ENCODE measurements at places on chromosomes 4 and X.

DNA sequence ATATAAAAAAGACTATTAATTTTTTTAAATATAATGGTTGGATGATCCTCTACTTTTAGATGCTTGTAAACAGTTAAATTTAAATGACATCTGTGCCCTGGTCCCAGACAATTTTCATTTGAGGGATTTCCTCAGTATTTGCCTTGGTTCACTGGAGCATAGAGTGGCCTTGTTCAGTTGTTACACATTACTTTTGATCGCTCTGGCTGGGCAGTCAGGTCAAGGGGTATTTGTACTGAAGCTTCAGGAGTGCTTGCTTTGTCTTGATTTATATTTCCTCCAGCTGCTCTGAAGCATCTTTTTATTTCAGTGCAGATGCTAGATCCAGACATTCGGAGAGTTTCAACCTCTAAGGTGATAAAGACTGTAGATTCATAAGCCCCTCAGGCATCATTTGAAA, 50.0 kb downstream of the COMMD8 start:
- DNase-seq: no peak

DNA sequence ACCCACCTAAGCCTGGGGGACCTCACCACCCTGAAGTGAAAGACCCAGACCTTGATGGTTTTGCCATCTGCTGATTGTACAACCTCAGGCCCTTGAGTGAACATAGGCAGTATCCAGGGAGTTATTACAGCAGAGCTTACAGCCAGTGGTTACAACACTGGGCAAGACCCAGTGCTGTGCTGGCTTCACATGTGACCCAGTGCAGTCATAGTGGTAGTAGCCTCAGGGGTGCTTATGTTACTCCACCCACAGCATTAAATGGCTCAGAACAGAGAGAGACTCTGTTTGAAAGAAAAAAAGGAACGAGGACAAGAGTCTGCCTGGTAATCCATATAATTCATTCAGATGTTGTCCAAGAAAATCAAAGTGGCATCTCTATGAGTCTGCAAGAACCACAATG, 45.2 kb upstream of the DACH2 start:
- DNase-seq: no peak

DNA sequence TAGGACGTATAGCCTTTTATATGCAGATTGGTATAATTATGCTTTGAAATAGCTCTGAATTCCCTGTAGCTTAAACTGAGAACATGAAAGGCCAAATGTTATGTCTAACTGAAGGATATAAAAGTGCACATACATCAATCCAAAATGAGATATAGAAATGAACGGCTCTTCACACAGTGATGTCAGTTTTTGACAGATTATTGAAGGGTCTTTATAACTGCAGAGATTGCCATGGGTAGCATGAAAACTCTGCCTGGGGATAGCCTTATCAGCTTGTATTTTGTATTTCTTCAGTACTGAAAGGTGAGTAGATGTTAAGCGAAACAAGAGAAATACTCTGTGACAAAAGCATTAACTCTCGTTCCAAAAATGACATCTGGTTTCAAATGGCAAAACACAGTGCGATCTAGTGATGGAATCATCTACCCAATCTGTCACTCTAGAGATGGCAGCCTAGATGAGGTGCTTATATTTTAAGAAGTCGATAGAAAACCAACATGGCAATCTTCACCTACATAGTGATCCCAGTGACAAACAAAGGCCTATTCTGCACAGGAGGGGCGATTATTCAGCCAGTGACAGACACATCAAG, 59.7 kb downstream of the PCDH10 start:
- DNase-seq: no peak

DNA sequence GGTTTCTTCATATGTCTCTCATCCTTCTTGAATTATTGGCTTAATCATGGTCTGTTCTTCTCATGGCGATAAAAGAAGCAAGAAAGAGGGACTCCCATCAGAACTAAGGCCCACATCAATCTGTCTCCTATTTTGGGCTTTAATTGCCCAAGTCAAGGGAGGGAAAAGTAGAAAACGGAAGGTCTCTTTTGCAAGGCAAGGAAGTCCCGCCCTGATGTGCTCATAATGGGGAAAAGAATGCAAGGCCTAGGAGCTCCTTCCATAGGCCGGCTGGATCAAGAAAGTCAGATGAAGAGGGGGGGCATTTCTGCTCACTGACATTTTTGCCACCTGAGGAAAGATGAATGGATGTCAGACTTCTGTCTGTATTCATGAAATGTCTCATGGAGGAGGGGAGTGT, 127.7 kb upstream of the RPS6KA3 start:
- DNase-seq: no peak

- no peak for DNase-seq
These were observed 87.4 kb upstream of the ETNPPL start for GRCh38 chr4:108850219-108850649.

GRCh38 chr4:38179690-38180377, 219.6 kb downstream of the PTTG2 start:
- DNase-seq: no peak

- DNase-seq: no peak
These were observed 1638.8 kb upstream of the PCDH7 start for GRCh38 chr4:29081234-29081955.

- peak; percentile 39 for DNase-seq
These were observed 26.3 kb downstream of the UTP14A start for GRCh38 chrX:129932016-129932820.

DNA sequence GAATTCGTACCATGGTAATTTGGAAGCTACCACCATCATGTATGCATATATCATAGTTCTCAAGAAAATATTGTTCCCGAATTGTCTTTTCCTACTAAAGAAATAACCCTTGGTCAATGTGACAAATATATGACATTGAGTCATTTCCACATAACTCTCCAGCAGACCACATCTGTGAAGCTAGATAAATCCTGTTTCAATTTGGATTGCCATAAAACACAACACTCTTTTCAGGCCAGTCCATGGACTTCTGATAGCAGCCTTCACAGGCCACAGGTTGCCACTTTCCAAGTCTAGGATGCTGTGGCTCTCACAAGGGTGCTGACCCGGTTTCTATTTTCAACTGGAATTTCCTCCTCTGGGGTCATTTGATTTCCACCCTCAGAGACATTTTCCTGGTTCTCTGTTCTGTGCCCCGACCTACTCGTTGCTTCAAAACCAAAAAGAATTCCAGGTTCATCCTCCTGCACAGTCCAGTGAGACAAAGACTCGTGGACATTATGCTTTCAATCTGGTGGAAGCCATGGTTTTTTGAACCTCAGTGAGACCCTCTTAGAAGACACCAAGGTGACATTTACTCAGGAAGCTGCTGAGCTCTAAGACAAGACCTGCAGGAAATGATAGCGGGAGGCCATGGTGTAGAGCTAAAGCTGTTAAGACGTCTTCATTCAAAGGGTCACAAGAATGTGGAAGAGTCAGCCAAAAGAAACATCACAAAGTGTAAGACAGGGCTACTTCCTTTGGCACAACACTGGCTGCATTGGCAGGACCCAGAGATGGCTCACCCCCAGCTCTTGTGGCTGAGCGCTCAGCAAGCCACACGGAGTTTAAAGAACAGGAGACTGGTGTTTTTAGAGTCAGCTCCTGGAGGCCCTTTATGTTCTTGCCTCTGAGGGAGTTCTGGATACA, 119.8 kb downstream of the AMELX start:
- no peak for DNase-seq

- DNase-seq: no peak
These were observed 102.8 kb downstream of the ATP8A1 start for GRCh38 chr4:42554072-42554471.

DNA sequence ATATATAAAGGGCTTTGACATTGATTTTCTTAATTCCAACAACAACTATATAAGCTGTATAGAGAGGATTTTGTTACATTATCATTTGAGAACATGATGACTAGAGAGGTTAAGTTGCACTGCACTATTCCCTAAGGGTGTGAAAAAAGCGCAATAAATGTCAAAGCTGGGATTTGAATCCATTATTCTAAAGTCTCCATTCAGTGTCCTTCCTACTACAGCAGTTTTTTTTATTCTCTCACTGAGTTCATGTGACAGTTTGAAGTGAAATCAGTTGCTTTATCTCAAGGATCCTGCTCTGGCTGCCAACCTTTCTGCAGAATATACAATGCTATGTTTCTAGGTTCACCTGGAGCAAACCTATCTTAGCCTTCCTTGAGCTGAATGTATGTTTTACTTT, 177.5 kb downstream of the ANKRD50 start:
- no peak for DNase-seq

DNA sequence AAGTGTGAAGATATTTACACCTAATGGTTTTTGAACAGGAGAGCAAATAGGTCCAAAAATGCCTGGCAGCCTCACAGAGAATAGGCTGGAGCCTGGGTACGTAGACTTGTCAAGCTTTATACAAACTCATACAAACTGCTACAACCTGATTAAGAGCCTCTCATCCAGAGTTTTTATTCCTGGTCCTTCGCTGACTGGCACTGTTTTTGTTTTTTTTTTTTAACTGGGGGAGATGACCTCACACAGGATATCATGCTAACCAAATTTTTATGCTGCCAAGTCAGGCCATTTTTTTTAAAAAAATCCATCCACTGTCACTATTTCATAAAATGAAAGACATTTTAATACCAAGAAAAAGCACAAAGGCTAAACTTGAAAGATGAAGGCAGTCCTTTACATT, 1.9 kb downstream of the FAM114A1 start:
- DNase-seq: no peak

GRCh38 chrX:53714580-53715345, 28.2 kb upstream of the HUWE1 start:
- DNase-seq: no peak
